ENCODE measurements at places on chromosomes 4 and X.

DNA sequence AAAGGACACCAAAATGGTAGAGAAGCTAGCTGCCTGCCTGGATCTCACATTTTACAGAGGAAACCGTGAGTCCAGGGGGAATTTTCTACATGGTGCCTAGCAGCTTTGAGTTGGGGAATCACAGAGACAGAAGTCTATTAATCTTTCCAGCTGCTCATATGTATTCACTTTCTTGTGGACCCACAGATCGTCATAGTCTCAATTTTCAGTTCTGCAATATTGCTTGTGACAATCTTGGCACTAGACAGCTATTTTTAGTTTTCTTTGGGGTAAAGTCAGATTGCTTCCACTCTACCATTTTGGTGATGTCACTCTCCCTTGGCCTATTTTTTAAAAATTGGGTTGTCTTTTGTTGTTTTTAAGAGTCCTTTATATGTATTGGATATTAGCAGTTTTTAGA lies 233.4 kb upstream of the STK26 start:
- no peak for DNase-seq

- DNase-seq, result no peak
Observed at GRCh38 chr4:184972991-184973390, 45.3 kb upstream of the HELT start.

GRCh38 chr4:125573786-125574185 lies 259.0 kb downstream of the FAT4 start:
- no peak for DNase-seq

GRCh38 chr4:129415004-129415403 lies 319.1 kb downstream of the C4orf33 start:
- no peak for DNase-seq

- DNase-seq, result peak; percentile 6
Observed at GRCh38 chrX:18098763-18099162, 121.9 kb downstream of the BEND2 start.

DNA sequence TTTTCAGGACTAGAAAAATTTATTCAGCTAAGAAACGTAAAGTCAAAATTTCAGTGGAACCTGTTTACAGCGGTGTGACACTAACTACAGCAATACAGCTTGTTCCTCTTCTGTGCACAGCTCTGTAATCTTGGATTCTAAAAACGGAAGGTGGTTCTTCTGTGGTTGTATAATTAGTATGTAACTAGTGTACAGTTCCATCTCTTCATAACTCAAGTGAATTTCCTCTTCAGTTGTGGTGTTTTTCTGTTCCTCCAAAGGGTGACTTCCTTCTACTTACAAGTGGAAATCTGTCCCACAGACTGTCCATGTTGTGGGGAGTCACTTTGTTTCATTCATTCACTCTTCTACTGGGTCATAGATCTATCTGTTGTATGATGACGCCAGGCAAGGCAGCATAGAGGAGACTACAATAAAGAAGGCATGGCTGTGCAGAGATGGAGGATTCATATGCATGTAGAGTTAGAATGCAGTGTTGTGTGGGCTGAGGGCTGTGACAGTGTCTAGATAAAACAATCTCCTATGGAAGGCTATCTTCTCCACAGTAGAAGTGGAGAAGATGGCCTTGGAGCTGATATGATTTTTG lies 5.4 kb downstream of the DAPP1 start:
- no peak for DNase-seq

- no peak for DNase-seq
Observed at GRCh38 chr4:21102667-21103066, 402.4 kb downstream of the PACRGL start.

GRCh38 chrX:74272230-74272629 lies 31.8 kb upstream of the ZCCHC13 start:
- no peak for DNase-seq

GRCh38 chr4:41655177-41655576 lies 93.3 kb downstream of the PHOX2B start:
- DNase-seq, result no peak

DNA sequence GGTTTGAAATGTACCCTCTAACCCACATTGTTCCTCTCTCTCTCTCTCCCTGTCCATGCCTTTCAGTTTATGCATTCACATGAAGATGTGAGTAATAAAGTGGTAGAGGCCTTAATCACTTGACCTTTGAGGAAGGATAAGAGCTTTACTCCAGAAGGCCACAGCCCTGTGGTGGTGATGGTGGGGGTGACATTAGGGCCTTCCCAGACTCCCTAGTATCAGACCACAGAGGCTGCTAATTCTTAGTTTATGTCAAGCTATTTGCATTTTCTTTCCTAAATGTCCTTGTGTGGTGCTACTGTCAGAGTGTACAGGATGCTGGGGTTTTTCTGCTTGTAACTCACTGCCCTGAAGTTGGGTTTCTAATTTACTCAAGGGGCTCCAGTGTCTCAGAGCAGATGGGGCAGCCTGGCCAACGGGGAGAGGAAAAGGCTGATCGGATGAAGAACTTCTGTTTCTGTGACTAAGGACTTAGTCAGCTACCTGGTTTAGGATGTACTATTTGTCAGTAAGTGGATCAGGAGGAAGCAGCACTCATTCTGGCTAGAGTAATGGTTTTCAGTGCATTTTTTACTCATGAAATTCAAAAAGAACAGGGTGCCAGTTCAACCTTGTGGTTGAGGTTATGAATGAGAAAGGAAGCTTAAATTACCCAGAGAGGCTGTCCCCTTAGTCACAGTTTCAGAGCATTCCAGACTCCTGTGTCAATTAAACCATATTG lies 509.6 kb upstream of the DIPK2B start:
- no peak for DNase-seq

GRCh38 chr4:73615613-73616012 lies 4.6 kb downstream of the RASSF6 start:
- DNase-seq, result no peak

DNA sequence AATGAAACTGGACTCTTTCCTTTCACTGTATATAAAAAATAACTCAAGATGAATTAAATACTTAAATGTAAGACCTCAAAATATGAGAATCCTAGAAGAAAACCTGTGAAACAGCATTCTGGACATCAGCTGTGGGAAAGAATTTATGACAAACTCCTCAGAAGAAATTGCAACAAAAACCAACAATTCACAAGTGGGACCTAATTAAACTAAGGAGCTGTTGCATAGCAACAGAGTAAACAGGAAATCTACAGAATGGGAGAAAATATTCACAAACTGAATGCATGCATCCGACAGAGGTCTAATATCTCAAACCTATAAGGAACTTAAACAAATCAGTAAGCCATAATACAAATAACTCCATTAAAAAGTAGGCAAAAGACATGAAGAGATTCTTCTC lies 851.7 kb upstream of the PCDH10 start:
- DNase-seq, result no peak

- DNase-seq, result no peak
Observed at GRCh38 chrX:123408821-123409737, 225.0 kb downstream of the GRIA3 start.

DNA sequence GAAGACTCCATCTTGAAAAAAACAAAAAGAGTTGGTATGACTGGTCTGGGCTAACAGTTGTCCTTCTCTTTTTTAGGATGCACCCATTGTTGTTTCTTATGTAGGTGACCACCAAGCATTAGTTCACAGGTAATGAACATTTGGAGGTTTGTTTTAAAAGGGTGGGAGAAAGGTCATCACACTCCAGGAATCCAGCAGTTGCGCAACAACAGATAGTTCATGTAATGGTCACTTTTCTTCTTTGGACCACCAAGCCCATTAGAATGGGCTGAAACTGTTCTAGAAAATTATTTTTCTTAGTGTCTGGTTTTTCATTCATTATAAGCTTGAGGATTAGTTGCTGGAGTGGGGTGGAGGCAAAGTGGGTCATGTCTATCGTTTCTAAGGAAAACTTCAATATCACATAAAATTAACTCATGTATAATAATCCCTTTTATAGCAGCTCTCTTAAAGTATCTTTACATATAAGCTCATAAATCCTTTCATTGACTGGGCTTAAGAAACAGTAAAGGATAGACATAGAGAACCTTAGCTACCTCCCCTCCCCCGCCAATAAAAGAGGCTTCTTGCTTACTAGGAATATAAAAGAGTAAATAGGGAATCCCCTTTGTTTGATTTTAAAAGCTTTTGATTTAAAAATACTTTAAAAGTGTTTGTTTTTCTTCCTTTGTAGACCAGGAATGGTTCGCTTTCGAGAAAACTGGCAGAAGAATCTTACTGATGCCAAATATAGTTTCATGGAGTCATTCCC lies 23.5 kb downstream of the NKAP start:
- DNase-seq, result no peak

- no peak for DNase-seq
Observed at GRCh38 chr4:3285558-3286334, 7.1 kb upstream of the RGS12 start.

DNA sequence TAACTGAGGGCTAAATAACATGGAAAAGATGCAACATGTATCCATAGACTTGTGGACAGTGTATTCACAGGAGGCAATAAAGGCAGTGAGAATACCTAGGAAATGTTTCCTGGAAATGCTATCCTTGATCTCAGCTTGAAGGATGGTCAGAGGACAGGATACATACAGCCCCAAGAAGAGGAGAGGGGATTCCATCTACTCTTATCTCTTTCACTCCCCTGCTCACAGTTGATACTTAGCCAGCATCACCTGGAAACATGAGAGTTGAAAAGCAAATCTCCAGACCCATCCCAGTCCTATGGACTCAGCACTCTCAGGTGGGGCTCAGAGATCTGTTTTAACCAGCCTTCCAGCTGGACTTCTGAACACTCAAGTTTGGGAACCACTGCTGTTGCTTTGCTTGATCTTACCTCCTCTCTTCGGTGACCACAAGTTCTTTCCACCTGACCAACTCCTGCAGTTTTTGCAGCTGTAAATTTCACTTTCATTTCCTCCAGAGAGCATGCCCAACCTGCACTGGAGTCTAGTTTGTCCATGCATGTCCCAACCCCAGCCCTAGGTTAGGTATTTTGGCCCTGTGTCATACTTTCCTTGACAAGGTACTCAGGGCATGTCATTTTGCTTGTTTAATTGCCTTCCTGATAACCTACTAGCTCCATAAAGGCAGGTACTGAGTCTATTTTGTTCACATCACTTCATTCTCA lies 10.4 kb downstream of the RELL1 start:
- DNase-seq, result no peak

GRCh38 chr4:105546086-105546485 lies 6.3 kb upstream of the ARHGEF38 start:
- DNase-seq, result no peak

DNA sequence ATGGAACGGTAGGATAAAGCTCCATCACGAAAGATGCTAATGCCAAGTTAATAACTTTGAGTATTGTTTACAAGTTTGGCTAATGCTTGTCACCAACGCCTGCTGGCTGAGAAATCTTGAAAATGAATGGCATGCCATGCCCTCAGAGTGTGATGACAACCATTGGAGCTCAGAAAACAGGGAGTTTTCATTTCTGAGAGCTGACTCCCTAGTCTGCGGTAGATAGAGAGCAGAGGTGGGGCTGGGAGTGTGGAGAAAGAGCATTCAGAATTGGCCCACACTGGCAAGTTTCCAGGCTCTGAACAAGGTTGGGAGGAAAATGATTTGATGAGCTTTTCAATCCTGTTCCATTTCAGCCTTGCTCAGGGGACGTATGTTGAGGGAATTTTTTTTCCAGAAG lies 183.9 kb downstream of the CPEB2 start:
- DNase-seq, result no peak

- no peak for DNase-seq
Observed at GRCh38 chr4:105147016-105147552, 408 bp downstream of the TET2 start.

- no peak for DNase-seq
Observed at GRCh38 chr4:140254651-140255299, 100.8 kb upstream of the MAML3 start.

DNA sequence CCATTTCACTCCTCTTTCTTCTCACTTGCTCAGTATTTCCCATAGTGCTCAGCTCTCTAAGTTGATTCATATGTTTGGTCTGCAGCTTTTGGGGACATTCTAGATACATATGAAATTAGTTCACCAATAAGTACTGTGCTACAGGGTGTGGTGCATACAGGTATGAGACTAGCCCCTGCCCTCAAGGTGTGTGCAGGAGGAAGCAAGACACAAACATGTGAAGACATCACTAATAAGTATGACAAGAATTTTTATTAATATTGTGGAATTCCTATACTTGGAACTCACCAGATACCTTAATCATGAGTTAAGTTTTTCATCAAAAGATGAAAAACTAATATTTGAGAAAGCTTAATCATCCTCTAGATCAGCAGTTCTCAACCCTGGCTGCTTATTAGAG lies 505.2 kb downstream of the ZNF674 start:
- no peak for DNase-seq

DNA sequence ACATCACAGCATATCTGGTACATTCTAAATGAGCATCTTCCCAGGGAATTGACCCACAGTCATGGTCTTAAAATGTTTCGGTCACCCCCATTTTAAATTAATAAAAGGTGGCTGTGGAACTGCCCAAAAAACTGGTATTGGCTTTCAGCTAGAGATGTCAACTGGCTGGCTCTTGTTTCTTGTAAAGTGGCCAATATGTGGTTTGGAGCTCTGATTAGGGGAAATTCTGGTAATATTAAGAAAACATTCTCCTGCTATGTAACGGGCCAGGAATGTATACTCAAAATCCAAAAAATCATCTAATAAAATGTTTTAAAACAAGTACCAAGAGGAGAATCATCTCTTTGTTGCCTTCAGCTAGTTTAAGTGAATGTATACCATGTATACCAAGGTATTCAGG lies 62.0 kb upstream of the VCX2 start:
- no peak for DNase-seq

DNA sequence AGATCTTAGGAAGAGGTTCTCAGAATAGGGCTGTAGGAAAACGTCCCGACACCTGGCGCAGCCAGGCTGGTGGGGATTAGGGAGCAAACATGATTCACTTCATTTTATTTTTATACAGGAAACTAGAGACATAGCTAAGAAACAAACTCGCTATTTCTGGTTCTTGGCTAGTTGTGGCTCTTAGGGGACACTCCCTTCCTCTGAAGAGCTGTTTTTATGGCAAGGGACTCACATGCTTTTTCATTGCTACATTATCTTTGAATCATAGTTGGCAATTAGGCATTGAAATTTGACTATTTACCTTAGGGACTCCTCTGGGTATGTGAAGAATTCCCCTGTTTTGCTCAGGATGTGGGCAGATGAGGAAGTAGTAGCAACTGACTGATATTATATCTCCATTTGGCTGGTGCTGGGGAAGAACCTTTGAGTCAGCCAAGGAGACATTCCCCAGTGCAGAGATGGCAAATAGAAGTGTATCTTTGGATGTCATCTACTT lies 174.5 kb downstream of the SMIM20 start:
- DNase-seq, result no peak

Measured in hypothalamus (tissue), 51 donors.